NCI-H460 (cell line): ENCODE measurements at places on chromosomes 12 and 14.

DNA sequence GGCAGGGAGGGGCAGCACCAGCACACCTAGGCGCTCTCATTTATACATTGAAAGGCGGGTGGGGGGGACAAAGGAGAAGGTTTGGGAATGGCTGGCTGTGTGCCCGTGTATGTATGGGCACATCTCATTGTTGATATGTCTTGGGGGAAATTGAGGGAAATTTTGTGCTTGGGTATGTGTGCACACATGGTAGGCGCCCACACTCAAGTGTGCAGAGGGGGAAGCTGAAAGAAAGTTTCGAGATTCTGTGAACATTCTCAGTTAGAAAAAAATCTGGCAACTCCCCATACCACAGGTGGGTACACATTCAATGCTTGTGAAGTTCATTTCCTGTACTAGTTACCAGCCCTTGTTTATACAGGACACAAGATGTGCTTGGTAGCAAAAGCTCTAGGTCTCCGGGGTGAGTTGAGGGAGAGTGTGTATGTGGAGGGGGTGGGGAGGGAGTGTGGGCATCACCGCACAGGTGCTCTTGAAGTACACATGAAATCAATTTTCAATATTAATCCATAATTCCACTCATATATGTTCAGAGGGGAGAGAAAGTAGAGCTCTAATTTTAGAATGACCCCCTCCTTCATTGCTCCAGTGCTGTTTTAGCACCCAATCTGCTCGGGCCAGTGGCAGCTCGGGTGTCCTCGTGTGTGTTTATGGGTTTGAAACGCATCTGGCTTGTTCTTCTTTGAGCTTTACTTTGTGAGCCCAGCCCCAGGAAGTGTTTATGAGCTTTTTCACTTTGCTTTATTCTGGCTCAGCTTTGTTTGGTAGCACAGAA, 286.0 kb downstream of the ZFP36L1 start:
- DNase-seq: no peak

DNA sequence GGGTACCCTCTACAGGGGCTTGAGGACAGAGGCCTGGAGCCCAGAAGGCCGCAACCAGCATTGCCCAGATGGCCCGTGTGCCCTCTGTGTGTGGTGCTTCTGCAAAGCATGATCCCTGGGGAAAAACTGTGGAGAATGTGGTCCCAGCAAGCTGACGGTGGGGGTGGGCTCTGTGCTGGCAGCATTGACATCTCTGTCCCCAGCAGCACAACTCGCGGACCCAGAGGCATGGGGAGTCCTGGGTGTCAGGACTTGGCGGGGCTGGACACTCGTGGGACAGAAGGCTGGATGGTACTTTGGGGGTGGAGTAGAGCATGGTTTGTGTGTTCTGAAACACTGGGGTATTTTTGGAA, 4.3 kb downstream of the CLBA1 start:
- no peak for DNase-seq

DNA sequence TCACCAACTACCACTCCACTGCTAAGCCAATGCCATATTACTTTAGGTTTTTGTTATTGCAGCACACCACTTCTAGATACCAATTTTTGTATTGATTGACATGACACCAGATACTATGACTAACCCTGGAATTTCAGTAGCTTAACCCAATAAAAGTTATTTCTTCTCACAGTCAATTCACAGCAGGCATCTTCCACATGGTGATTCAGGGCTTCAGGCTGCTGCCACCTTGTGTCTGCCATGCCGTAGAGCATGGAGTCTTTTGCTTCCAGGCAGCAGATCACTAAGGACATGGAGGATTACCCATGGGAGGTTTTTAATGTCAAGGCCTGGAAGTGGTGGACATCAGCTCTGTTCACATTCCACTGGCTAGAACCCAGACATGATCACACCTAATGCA, 56.4 kb upstream of the LTA4H start:
- DNase-seq: no peak

DNA sequence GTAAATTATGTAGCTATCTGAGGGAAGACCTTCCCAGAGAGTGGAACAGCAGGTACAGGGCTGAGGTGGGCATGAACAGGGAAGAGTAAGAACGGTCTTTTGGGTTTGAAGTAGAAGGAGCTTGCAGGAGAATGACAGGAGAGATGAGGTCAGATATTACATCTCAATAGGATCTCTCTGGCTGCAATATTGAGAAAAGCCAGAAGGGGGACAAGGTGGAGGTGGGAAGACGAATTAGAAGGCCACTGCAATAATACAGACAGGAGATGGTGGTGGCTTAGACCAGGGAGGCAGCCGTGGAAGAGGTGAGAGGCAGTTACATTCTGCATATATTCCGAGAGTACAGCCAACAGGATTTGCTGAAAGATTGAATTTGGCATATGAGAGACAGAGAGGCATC, 310.2 kb downstream of the APAF1 start:
- DNase-seq: peak; percentile 18

DNA sequence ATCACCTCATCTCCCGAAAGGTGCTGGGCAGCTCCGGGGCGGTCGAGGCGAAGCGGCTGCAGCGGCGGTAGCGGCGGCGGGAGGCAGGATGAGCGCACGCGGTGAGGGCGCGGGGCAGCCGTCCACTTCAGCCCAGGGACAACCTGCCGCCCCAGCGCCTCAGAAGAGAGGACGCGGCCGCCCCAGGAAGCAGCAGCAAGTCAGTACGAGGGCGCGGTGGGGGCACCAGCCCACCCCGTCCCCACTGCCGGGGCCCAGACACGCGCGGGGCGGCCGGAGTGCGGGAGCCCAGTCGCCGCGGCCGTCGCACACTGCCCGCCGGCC, 862 bp downstream of the HMGA2 start:
- no peak for DNase-seq

- DNase-seq: no peak
Measured at GRCh38 chr14:103443111-103443510, 57.9 kb downstream of the MARK3 start.

DNA sequence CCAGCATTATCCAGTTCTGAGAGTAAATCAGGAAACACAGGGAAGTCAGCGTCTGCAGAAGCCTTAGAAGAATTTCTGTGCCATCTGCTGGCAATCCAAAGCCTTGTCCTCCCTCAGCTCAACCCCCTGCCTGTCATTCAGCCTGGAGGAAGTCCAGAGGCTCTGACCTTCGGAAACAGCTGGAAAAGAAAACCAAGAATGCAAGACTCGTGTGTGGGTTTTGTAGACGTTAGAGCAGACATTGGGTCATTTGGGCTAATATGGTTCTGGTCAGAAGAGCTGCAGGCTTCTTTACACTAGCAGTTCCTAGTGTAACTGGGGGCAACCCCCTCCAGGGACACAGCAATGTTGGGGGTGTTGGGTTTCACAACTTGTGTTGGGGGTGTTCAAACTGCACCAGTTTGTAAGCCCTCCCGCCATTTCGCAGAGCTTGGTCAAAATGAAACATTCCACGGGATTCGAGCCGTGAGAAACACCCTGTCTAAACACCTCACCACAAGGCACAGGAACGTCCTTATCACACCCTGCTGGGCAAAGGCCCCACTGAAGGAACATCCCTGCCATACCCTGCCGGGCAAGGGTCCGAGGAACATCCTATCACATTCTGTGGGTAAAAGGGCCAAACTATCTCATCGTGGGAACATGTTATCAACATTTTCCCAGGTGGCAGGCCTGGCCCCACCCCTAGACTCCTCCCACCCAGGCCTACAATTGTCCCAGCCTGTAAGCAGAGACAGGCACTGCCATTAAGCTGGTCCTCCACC, 21.0 kb upstream of the SERPINA4 start:
- no peak for DNase-seq

GRCh38 chr12:62834971-62835547, 99.9 kb downstream of the PPM1H start:
- DNase-seq: peak; percentile 3

GRCh38 chr12:65886996-65887395, 62.7 kb downstream of the HMGA2 start:
- no peak for DNase-seq

DNA sequence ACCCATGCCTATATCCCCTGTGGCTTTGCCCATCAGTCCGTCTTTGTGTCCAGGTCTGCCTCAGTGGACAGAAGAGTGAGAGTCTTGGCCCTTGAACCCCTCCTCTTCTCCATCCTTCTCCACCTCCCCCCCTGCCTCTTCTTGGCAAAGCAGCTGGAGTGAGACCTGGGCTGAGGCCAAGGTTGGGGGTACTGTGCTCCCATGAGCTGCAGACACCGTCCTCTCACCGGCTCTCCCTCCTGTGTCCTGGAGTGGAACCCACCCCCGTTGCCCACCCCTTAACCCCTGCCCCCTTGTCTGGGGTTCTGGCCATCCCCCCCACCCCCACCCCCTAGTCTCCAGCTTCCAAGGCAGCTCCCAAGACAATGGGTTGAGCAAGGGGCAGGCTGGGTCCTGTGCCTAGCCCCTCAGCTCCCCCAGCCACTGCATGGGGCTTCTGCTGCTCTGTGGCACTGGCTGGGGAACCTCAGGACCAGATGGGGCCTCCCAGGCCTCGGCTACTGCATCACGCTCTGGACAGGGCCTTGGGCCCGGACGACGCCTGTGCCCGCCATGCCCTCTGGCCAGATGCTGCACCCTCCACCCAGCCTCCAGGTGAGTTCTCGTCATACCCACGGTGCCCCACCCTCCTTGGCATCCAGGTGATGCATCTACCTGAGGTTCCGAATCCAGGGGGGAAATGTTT, 35.7 kb downstream of the RTL1 start:
- DNase-seq: no peak

GRCh38 chr12:130715150-130715997, 725 bp downstream of the RIMBP2 start:
- no peak for DNase-seq

- DNase-seq: no peak
Measured at GRCh38 chr12:94644141-94644979, 6.0 kb downstream of the TMCC3 start.

- no peak for DNase-seq
Measured at GRCh38 chr12:84805474-84805858, 107.1 kb downstream of the SLC6A15 start.

DNA sequence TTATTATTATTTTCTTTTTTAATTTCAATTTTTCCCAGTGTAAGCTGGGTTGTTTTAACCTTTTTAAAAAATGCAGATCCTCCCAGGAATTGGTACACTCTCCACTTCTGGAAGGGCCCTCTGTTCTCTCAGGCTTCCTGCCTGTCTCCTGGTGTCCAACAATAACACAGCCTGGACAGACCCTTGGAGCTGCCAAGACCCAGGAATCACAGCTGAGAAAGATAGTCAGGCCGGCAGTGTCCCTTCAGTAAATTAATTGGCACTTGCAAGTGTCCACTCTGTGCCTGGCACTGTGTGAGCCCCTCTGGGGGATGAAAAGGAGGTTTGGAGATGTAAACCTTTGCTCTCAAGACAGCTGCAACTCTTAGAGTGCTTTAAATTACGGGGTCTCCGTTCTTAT, 113.3 kb downstream of the SMOC1 start:
- DNase-seq: no peak

- DNase-seq: no peak
Measured at GRCh38 chr14:69657950-69658355, 46.6 kb downstream of the SUSD6 start.

- no peak for DNase-seq
Measured at GRCh38 chr14:104999361-104999760, 13.8 kb downstream of the CLBA1 start.

- no peak for DNase-seq
Measured at GRCh38 chr12:388541-389141, 479 bp downstream of the KDM5A start.

DNA sequence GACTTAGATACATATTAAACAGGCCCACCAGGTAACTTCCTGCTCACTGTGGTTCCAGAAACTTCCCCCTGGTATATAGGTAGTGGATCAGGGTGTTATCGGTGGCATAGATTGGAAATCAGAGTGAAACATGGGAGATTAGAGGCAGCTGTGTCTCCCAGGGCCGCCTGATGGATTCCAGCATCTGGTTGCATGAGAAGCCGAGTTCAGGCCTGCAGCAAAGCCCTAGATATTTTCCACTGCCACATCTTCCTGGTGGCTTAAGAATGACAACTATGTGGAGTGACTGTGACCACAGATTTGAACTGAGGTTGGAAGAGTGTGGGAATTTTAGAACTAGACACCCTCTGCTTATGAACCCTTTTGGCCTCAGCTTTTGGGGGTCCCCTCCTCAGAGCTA, 184.8 kb upstream of the NTF3 start:
- no peak for DNase-seq

- DNase-seq: no peak
Measured at GRCh38 chr14:21210023-21210422, 54.2 kb upstream of the OR5AU1 start.

DNA sequence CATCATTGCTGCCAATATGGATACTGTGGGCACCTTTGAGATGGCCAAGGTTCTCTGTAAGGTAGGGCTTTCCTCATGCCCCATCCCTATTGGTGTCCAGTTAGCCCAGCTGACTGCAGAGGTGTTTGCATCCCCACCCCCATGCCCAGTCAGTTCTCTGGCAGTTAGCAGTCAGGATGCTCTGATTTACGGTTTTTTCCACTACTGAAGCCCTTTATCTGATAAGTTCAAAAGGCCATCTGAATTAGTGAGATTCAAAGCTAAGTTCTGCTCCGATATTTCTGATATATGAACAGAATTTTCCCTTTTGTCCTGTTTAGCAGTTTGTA, 773 bp downstream of the GMPR2 start:
- no peak for DNase-seq

- DNase-seq: no peak
Measured at GRCh38 chr14:75927564-75928087, 54.2 kb downstream of the TGFB3 start.

- DNase-seq: no peak
Measured at GRCh38 chr12:114669401-114670290, 14.3 kb downstream of the TBX3 start.

GRCh38 chr12:1398673-1399072, 195.7 kb downstream of the FBXL14 start:
- peak; percentile 2 for DNase-seq

DNA sequence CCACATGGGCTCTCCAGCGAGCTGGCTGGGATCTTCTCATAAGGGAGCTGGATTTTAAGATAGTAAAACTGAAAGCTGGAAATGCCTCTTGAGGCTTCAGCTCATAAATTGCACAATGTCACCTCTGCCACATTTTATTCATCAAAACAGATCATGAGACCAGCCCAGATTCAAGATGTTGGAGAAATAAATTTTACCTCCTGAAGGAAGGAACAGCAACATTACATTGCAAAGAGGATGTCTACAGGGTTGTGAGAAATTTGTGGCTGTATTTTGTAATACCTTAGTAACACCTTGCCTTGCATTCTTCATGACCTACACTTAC, 43.1 kb upstream of the KRR1 start:
- DNase-seq: no peak

- no peak for DNase-seq
Measured at GRCh38 chr12:117362391-117362790, 965 bp upstream of the NOS1 start.
